ENCODE measurements at places on chromosomes 11 and 22. TPM values are rescaled to one million over a fixed set of nuclear protein-coding genes. Genes with fewer than 3 reads are reported as not detected.

- DNase-seq, result no peak
Observed at GRCh38 chr22:39469681-39470450, 13.1 kb downstream of the MGAT3 start.

DNA sequence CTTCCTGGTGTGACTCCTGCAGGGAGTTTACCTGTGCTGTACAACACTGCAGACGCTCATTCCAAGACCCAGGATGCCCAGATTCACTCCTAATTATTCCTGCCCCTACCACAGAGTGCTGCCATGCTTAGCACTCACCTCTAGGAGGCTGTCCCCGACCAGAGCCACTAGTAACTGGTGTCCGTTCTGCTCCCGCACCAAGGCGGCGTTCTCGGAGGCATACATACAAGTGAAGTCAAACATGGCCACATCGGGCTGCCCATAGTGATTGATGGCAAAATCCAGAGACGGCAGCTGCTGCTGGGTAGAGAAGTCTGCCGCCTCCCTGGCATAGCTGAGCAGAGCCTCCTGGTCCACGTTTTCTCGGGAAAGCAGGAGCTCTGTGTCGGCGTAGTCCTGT is 122.3 kb upstream of the BID start:
- DNase-seq, result no peak

DNA sequence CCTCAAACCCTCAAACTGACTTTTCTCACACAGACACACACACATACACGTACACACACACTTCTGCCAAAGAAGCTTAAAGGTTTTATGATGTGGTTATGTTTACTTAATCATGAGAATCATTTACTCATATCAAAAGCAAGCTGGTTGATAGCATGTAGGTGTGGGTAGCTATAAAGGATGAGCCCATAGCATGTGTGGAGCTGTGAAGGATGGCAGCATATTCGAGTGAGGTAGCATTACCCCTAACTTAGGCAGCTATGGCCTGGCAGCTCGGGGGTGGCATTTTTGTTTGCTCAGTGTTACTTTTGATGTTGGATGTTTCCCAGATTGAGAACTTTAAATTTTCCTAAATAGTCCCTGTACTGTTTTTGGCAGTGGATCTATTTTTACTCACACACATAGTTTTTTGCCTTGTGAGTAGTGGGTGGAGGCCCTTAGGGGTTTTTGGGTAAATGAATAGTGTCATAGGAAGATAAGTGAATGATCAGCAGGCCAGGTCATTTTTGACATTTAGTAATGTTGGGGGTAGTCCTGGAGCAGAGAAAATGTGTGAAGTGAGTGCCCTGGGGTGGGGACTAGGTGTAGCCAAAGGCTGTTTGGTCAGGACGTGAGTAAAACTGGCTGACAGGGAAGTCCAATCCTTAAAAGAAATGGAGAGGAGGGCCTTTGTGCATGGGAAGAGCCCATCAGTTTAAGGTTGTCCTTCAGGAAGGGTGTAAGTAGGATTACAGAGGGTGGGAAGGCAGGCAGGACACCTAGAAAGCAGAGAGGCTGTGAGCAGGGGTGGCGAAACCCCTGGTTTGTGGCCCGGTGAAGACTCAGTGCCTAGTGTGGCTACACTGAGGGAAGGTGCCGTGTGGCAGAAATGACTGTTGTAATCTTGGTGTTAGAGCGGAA is 7.1 kb downstream of the YWHAH start:
- DNase-seq, result no peak

SYCE3 gene
- not detected for total RNA-seq

SLC5A12 gene
- 0.09 TPM for total RNA-seq

All from fibroblast of the aortic adventitia (primary cell).